ENCODE measurements at places on chromosomes 6 and 20.

DNA sequence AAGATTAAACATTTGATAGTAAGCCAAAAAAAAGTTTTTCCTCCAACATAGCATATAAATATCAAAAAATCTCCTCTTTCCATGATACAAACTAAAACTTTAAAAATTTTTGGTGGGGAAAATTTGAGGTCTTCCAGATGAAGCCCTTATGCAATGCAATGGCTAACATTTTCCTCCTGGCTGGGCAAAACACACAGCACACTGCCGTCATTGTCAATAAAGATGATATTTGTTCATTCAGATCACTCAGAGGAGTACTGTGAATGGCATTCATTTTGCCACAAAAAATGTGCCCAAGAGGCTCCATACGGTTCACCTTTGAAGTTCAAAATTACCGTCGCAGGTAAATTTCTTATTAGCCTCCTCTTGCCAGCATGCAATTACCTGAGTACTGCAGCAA is 33.9 kb upstream of the FBXO9 start:
- DNase-seq = no peak

DNA sequence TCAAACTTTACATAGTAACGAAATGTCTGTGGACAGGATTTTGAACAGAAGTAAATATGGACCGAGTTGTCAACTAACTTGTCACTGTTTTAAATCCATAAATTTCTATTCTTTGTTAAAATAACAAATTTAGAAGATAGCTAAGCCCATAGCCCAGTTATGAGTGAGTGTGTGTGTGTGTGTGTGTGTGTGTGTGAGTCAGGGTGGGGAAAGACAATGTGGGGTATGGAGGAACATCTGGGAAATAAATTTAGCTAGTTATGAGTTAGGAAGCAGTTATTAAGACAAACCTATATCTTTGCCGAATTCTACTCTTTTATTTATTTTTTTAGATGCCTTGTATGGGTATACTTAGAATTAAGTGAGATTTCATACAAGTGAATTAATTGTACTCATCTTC is 9.0 kb downstream of the TPBG start:
- DNase-seq = no peak

DNA sequence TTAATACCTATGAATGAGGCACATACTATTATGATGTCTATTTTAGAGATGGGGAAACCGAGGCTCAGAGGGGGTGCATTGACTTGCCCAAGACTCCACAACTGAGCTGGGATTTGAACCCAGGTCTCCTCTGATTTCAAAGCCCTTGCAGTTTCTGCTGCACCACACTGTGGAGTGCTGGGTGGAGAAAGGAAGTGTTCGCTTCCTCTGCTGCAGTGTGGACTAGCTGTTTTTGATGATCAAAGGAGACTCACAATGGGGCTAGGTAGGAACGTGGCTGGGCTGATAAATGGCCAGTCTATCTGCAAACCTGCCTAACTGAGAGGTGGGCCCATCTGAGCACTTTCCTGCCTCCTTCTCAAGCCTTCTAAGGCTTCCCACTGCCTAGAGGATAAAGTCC is 87.2 kb downstream of the CD40 start:
- DNase-seq = no peak

DNA sequence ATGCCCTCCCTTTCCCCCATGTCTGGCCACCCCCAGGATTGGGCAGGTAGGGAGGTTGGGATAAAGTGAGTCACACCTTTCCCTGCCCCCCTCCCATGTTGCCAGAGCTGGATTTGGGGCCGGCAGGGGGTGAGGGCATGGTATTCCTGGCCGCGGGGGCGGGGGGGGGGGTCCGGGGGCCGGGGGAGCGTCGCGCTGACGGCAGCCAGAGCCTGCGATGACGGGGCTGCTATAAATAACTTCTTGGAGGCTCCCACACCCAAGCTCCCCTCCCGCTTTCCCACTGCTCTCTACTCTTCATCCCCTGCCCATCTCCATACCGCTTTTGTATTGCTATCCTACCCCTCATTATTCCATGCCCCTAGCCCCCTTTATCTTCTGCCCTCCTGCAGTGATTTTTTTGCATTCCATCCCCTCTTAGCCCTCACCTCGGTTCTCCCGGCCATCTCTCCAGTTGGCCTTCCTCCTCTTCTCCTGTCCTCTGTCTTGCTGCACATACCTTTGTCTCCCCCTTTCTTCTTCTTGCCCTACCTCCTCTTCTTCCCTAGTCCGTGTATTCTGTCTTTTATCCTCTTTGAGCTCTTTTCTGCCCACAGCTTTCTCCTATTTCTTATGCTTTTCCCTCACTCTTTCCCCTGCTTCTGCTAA is 13.8 kb downstream of the SYNGAP1 start:
- no peak for DNase-seq

GRCh38 chr20:58251979-58252591 is 23.6 kb upstream of the ANKRD60 start:
- DNase-seq = no peak

DNA sequence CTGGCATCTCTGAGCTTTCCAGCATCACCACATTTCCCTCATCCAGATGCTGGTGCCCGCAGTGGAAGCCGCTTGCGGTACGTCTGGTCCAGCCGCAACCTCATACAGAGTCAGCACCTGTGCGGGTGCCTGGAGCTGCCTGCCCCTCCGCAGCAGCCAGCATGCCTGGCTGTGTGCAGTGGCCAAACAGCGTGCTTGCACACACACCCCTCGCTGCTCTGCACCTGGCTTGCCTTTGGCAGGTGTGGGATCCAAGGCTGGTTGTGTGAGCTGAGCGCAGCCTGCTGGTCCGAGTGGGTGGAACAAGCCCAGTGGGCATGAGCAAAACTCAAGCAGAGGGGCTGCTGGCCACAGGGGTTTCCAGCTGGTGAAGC is 3.1 kb upstream of the HINT3 start:
- no peak for DNase-seq

- DNase-seq = no peak
Observed at GRCh38 chr6:112781241-112781640, 434.1 kb downstream of the RFPL4B start.

DNA sequence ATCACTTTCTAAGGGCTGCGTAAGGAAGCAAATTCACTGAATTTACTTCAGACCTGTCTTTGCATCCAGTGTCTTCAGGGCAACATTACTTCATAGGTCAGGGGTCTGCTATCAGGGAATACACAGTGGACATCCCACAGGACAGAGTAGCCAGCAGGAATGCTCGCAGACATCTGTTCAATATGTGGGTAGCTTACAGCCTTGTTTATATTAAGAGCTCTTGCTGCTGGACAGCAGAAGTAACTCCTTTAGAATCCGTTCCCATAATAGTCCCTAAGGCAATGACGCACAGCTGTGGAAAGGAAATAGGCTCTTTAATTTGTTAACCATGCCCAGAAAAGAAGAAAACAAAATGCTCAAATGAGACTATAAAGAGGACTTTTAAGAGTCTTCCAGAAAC is 198.7 kb downstream of the MOXD1 start:
- DNase-seq = no peak

GRCh38 chr20:58322083-58322482 is 12.6 kb downstream of the RAB22A start:
- DNase-seq = no peak

DNA sequence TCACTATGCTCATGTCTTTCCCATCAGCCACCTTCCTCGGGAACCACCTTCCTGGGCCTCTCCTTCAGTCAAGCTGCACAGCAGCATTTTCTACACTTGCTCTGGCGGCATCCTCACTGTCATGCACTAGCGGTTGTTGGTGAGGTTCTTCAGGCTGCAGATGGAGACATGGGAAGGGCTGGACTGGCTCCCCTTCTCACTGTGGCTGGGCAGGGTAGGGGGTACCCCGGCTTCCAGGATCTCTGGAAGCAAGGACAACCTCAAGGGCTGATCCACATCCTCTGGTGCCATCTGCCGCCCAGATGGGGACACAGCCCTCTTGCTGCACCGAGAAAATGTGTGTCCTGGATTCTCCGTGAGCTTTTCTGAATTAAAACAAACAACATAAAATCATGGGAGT is 180.1 kb upstream of the RNF24 start:
- DNase-seq = no peak

DNA sequence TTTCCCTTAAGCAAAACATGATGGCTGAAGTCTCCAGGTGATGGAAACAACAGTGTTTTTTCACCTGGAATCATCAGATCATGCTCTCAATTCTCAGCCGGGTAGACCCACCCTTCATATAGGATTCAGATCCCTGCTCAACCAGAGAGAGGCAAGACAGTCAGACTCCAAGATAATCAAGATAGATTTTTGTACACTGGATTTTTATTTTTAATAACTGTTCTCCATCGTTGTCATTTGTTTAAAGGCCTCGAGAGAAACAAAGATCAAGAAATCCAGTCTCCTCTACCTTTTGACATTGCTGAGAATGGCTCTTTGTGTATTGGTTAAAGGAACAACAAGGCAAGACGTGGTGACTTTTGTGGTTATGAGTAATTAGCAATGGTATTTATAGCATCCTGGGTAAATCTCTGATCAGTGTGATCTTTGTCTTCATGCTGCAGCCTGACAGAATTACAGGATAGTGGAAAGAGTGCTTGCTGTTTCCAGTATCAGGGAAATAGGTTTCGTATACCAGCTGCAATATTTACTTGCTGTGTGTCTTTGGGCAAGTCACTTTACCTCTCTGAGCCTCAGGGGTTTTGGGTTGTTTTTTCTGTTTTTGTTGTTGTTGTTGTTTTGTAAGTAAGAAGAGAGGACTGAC is 29.9 kb downstream of the ID4 start:
- DNase-seq = no peak

- DNase-seq = no peak
Observed at GRCh38 chr6:161232010-161232409, 41.9 kb downstream of the AGPAT4 start.

DNA sequence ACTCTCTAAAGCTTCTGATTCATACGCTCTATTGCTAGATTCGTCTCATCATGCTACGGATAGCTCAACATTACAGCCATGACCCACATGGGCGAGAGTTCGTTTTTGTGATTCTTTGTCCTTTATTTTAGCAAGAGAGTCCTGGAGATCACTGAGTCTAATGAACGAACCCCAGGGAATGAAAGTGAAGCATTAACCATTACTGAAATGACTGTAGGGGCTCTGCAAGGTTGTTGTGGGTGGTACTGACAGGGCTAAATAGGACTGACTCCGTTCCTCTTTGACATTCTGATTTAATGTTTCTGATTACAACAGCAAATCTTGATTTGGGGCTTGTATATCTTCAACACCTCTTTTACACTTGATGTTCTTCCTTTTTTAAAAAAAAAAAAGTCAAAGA is 13.7 kb upstream of the RTF2 start:
- DNase-seq = no peak

DNA sequence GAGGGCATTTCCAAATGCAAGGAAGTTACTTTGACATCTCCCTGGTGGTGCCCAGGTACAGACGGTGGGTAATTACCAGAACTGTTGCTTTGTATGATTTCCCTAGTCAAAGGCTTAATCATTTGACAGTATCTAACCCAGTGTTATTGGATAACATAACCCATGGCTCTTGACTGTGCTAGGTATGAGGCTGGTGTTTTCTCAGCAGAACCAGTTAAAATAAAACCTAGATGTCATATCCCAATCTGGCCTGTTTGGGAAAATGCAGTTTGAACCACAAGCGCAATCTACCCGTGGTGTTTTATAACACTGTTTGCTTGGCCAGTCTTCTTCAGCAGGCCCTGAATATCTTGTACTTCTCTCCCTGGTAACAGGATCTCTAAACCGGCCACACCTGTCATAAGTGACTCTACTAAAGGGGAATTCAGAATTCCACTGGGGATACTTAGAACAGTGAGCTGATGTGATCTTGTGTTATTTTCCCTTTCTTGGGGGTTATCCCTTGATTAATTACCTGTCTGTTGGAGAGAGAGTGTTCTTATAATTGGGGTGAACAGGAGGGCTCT is 32.8 kb downstream of the PPP1R14C start:
- DNase-seq = no peak

DNA sequence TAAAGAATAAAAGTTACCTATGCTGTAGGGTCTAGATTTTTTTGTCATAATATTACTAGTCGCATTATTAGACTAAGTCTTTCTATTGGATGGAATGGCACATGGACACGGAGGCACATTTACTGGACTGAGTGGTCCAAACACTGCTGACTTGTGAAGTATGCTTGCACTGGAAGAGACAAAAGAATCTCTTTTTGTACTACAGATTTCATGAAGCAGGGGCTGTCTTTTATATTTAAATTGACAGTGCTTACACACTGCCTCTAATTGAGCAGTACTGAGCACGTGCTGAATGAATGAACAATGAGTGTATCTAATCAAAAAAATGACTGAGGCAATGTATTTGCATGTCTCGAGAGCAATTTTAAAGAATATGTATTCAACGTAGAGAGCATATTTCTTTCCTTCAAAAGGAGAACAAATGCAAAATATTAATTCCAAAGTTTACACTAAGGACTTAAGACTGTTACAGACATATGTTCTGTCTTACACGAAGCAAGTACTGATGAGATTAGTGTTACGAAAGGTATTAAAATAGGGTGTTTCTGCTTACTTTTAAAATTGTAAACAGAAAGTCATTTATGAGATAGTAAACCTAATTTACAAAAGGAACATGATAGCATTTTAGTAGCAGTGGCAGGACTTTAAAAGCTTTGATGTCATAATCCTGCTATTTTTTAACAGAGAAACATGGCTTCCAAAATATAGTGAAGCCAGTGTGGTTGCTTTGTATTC is 8.3 kb downstream of the ELOVL2 start:
- DNase-seq = no peak

DNA sequence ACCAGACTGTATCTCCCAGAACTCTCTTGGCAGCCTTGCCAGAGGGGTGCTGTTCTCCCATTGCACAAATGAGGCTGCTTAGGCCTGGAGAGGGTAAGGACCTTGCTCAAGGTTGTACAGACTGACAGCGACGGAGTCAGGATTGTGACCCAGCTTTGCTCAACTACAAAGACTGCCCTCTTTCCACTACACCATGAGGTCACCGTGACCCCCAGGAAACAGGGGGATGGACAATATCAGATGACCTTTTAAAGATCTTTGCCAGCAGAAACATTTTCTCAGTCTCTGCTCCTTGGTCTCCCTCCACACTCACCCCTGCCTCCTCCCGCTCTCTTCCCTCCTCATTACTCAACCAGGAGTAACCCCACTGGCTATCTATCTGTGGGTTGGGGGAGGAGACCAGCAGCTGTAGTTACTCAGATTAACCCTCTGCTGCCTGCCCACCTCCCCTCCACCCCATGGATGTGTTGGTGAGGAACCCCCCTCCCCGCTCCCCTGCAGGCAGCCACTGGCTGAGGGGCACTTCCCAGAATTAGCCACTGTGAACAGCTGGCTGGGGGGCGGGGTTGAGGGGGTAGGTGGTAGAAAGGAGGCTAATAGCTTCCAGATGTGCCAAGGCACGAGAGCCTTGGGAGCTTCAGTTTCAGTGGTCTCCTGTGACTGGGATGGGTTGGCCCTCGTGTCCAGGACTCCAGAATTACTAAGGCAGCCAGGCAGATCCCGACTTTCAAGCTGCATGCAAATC is 26.9 kb upstream of the MRPS18A start:
- DNase-seq = no peak

- DNase-seq = no peak
Observed at GRCh38 chr20:13008761-13009681, at the start of gene SPTLC3. Gene SPTLC3 (plus strand): TSS chr20:13008972. CDS start chr20:13009268, 296 bp downstream.

- DNase-seq = no peak
Observed at GRCh38 chr6:131999545-132000146, 48.5 kb upstream of the CCN2 start.

- DNase-seq = no peak
Observed at GRCh38 chr6:33716379-33716778, 4.9 kb upstream of the UQCC2 start.
